ENCODE measurements at places on chromosomes 2 and 18.

DNA sequence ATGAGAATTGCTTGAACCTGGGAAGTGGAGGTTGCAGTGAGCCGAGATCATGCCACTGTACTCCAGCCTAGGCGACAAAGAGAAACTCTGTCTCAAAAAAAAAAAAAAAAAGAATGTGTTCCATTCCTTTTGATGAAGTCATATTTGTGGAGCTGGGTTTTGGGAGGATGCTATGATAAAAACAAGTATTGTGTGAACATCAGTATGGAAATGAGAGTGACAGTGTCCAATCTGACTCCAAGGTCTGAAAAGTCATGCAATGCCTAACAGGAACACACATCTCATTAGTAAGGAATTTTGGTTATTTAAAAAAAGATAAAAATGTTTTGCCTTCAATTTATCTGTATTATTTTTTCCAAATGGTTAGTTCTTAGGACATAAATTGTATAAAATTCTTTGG, 11.8 kb downstream of the GCFC2 start:
- no peak for DNase-seq

DNA sequence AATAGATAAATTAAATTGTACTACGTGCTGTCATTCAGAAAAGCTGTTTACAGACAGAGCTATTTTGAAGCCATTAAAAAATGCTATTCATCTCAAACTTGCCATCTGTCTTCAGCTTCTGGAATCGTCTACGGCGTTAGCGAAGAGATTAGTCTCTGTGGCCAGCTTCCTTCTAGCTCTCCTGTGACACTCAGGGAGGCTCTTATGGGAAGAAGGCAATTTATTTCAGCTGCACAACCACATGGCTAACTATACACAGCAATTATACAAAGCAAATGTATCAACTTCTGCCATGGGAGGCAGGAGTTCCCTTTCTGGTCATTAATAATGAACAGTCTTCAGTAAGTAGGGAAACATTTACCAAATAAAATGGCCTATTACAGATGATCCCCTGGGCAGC, 6.3 kb downstream of the CTAGE1 start:
- DNase-seq, result no peak

GRCh38 chr18:27005589-27005988, 140.1 kb upstream of the AQP4 start:
- DNase-seq, result no peak

DNA sequence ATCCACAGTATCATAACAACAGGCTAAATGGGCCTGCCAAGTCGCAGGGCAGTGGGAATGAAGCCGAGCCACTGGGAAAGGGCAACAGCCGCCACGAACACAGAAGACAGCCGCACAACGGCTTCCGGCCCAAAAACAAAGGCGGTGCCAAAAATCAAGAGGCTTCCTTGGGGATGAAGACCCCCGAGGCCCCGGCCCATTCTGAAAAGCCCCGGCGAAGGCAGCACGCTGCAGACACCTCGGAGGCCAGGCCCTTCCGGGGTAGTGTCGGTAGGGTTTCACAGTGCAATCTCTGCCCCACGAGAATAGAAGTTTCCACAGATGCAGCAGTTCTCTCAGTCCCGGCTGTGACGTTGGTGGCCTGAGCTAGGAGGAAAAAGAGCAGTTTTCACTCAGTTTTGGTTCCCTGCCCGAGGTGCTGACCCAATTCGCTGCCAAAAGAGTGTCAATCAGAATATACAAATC, 32.2 kb downstream of the KCTD18 start:
- DNase-seq, result peak; percentile 39

DNA sequence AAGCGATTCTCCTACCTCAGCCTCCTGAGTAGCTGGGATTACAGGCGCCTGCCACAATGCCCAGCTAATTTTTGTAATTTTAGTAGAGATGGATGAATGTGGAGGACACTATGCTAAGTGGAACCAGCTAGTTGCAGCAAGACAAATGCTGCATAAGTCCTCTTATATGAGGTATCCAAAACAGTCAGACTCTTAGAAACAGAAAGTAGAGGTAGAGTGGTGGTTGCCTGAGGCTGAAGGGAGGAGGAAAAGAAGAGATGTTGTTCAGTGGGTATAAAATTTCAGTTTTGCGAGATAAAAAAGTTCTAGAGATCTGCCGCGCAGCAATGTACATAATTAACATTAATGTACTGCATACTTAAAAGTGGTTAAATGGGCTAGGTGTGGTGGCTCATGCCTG, 145.3 kb upstream of the SPRED2 start:
- no peak for DNase-seq

DNA sequence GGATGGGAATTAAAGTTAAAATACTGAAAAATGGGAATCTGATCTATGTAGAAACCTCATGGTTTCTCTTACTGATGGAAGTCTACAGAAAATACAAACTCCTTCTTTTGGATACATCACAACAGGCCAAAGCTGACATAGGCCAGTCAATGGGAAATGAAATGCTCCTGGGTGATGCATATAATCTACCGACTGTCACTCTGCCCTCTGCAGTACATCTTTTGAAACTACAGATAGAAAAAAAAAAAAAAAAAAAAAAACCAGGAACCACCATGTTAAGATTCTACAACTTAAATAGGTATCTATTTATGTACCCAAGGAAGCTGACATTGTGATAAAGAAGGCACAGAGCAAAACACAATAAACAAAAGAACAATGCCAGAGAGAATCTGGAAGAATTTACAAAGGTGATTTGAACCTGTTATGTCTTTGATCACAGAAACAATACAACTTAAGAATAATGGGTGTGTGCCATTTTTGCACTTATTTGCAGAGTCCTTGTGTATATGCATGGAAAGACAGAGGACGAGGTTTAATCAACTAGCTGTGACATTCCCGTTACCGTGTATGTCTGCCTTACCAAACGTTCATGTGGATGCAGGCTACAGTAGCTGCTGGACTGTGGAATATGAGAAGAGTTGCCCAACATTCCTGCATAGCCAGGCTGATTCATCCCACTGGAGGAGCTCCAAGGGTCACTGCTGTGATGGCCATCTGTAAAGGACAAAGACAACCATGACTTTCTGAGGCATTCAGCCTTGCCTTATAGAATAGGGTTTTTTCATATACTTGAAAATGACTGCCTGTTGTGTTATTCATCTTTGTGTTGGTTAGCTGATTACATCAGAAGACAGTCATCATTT, 312.7 kb downstream of the TCF4 start:
- no peak for DNase-seq

GRCh38 chr2:67600946-67601345, 203.8 kb downstream of the ETAA1 start:
- no peak for DNase-seq

DNA sequence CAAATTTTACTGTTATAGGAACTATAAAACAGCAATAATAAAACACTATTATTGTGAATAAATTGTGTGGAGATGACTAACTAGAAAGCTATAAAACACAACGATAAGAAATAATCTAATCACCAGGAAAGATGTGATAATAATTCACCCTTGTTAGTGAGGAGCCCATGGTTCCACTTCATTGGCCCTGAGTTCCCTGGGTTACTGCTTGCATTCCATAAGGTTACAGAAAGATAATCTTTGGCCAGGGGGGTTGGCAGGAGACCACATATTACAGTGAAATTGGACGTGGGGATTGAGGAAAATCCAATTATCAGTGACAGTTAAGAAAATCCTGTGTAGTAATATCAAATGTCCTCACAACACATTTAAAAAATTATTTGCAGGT, 2.5 kb upstream of the CPO start:
- DNase-seq, result no peak

- no peak for DNase-seq
Observed at GRCh38 chr18:52546686-52547346, 206.8 kb downstream of the DCC start.

DNA sequence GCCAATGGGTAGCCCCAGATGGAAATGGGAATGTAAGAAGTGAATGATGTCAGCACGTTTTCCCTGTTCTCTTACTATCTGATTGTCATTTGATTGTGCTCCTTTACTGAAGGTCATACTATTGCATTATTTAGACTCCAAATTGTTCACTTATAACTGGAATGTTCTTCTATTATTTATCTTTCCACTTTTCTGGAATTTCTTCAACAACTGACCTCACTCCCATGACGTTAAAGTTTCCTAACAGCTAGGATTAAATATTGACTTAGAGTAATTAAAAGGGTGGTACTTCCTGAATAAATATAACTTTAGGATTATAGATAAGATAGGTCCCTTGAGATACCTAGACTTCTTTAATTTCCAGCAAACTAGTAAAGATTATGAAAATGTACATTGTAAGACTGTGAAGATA, 10.9 kb upstream of the GULP1 start:
- DNase-seq, result no peak

GRCh38 chr2:236867441-236868260, 218.0 kb upstream of the COPS8 start:
- DNase-seq, result no peak
